ENCODE measurements at places on chromosomes 1 and 21.

DNA sequence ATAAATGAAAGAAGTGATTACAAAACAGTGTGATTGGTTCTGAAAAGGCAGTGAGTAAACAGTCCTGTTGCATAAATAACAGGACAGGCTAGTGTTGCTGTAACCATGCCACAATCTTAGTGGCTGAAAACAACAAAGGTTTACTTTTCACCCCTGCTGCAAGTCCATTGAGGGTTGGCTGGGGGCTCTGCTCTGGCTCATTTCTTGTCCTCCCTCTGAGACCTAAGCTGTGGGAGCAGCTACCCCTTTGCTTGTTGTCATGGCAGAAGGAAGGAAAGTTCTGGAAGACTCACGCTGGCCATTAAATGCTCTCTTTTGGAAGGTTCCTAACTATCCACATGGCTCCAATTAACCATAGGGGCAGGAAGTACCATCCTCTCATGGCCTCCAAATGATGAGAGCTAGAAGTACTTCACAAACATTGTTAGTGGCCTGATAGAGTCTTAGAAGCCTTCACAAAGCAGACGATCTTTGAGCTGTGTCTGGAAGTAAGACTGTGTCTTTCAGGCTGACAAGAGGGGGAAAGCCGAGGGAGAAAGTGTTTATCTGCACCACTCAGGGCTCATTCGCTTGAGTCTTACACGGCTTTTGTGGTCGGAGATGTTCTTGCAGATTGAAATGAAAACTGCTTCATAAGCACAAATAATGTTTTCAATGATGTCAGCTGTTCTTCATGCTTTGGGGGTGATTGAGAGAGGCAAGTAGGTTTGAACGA is 11.9 kb downstream of the RCSD1 start:
- no peak for DNase-seq

DNA sequence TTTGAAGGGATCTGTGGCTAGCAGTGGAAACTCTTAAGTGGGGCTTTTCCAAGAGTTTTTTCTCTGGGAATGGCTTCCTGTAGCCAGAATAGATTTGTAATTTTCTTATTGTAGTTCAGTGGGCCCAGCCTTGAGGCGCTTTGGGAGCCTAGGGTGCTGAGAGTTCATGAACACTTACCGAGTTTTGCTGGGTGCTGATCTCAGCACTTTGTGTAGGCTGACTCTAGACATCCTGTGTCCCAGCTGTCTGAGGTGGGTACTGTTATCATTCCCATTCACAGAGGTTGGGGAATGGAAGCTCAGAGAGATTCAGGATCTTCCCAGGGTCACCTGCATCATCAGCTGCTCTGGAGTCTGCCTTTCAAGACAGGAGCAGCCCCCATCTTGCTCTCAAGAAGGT is 7.0 kb downstream of the PPFIA4 start:
- DNase-seq: no peak

DNA sequence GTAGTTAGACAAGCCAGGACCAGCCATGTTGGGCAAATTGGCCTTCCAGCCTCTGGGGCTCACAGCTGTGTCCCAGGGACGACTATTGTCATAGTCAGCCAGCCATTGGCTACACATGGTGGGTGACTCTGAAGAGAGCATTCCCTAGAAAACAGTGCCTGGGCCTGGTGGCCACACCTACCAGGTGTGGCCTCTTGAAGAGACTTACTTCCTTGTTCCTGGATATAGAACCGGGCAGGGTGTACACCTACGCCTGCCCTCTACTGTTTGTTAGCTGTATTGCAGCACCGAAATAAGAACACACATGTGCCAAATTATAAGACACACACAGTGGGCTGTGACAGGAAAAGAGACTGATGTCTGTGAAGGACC is 134.6 kb upstream of the ARHGEF16 start:
- peak; percentile 26 for DNase-seq

GRCh38 chr1:3807769-3808168 is 11.5 kb upstream of the LRRC47 start:
- DNase-seq: no peak

DNA sequence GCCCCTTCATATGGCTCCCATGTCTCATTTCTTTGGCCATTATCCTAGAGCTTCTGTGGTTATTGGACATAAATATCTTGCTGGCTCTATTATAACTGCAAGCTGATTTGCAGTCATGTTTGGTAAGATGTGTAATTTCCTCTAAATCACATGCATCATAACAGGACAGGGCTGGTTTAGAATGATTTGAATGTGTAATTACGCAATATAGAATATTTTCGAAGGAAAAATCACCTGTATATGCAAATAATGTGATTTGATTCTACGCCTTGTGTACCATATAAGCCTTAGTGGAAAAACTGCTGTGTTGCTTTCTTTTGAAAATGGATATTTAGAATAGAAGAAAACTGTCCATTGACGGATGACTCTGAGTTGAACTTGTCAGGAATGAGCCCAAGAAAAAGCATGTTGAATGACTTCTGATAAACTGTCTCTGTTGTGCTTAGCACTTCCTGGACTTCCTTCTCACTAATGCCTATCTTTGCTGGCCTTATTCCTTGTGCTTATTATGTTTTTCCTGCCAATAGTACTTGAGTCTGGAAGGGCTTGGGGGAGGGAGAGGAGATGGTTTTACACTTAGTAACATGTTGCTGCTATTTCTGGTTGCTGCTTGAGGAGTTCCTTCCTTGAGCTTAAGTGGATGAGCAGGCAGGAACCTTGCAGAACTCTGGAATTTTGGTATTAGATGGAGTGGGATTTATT is 6.5 kb downstream of the CACHD1 start:
- DNase-seq: no peak

- DNase-seq: no peak
Measured at GRCh38 chr1:94544706-94545490, 3.3 kb upstream of the F3 start.

GRCh38 chr1:189500778-189501177 is 976.9 kb downstream of the BRINP3 start:
- no peak for DNase-seq

DNA sequence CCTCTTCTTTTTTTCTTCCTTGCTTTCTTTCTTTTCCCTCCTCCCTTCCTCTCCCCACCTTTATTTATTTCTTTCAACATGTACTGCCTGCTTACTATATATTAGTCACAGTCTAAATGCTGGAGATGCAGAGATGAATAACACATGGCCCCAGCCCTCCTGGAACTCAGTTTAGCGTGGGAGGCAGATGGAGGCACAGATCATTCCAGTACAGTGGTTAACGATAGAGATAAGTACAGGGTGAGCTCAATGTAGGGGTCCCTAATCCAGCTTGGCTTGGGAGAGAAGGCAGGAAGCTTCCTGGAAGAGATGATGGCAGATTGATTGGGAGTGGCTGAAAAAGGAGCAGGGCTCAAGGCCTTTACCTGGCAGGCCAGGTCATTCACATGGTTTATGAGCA is 55.6 kb upstream of the PPP2R5A start:
- no peak for DNase-seq

- no peak for DNase-seq
Measured at GRCh38 chr1:189175889-189176288, 1301.8 kb downstream of the BRINP3 start.

GRCh38 chr1:163055531-163055930 is 13.6 kb upstream of the RGS4 start:
- DNase-seq: peak; percentile 76

DNA sequence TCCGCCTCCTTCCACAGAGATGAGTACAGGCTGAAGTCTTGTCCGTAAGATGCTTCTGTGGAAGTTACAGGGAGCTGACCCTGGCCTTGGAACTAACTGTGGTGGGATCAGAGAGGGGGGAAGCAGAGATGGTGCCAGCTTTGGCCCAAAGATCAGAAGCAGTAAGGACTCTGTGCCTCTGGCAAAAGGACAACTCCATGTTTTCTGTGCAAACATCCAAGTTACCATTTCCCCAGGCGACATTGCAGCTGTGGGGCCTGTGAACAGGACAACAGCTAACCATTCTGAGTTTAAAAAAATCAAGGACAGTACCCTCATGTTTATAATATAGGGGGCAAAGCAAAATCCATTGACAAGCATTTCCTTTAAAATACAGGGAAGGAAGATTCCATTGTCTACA is 38.4 kb downstream of the TEX35 start:
- no peak for DNase-seq

- no peak for DNase-seq
Measured at GRCh38 chr1:91120936-91121335, 99.1 kb upstream of the ZNF644 start.

- DNase-seq: no peak
Measured at GRCh38 chr1:245263529-245264095, 108.8 kb downstream of the KIF26B start.

GRCh38 chr1:24420547-24420946 is 4.9 kb downstream of the NIPAL3 start:
- no peak for DNase-seq

DNA sequence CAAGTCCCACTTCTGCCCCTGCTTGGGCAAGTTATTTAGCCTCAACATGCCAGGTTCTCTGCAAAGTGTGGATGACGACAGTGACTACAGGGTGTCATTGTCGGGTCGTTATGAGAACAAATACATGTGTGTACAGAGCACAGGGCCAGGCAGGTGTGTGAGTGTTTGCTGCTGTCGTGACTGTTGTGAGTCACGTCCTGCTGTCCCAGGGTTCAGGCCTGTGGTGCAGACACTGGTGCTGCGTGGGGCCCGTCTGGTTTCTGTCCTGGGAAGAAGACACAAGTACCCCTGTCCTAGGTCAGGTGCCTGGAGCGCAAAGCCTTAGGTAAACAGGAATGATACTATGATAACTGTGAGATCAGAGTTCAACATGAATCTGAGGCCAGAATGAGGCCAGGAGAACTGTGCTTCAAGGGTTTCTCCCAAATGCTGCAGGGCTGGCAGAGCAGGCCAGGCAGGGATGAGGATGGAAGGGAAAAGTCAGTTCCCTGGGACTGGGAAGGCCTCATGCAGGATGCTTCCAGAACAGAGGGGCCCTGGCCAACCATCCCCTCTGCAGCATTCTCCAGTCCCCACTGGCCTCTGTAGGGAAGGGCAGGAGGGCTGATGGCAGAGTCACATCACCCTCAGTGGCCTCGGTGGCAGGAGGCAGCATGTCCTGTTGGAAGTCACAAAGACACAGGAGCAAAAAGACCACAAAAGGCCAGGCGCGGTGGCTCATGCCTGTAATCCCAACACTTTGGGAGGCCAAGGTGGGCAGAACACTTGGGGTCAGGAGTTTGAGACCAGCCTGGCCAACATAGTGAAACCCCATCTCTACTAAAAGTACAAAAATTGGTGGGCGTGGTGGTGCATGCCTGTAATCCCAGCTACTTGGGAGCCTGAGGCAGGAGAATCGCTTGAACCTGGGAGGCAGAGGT is 15.7 kb downstream of the GPR157 start:
- no peak for DNase-seq

GRCh38 chr1:160858097-160858496 is 4.6 kb downstream of the CD244 start:
- DNase-seq: no peak
